ENCODE measurements at places on chromosomes 4 and X.
A peak's percentile ranks its signal among the peaks of the same experiment; 100 is the strongest.

DNA sequence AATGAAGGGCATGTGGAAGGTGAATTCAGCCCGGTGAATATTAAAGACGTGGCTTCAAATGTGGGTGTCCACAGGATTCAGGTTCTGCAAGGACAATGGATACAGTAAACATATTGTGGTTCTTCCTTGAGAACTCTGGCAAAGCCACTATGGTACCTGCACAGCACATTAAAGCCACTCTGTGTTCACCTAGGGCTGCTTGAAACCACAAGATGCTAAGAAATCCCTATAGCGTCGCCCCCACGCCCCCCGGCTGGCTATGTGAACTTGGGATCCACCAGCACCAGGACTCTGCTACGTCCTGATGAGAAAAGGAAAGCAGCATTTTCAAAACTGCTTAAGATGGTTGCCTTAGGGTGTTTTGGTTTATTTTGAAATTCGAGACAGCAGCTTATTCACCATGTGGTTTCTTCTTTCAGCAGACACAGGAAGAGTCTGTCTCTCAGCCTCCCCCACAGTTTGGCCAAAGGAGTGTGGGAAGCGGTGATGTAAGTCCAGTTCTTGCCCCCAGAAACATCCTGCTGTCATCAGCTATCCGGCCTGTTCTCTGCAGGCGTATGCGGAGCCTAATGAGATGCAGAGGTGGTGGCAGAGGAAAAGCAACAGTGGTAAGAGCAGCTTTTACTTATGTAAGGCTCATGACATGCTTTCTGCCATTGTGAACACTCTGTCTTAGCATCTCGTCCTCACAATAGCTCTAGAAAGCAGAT lies 111.5 kb downstream of the AFAP1 start:
- DNase-seq = peak; percentile 26

DNA sequence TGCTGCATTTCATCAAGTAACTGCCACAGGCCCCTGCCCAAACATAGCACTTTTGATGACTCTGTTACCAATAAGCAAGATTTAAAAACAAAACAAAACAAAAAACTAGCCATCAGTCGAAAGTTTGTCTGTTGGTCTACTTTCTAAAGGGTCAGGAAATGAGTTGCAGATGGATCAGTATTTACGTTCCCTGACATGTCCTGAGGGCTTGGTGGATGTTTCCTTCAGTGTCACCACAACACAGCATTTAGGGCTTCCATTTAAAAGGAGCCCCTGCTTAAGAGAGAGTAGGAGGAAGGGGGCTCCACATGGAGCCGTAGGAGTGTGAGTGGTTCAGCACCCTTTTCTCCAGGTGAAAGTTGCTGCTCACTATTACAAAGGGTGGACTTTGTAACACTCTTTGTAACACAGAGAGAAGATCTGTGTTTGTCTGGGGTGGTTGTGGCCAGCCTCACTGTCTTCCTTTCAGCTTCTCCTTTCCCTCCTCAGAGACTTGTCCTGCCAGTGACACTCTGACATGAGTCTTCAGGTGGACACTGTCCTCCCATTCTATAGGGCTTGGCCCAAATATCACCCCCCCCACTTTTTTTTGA lies 167.5 kb upstream of the PDE5A start:
- DNase-seq = no peak

- no peak for DNase-seq
Measured at GRCh38 chr4:184261246-184261645, 43.6 kb upstream of the ENPP6 start.

GRCh38 chrX:152600853-152601633 lies 36.7 kb upstream of the GABRQ start:
- DNase-seq = peak; percentile 13

DNA sequence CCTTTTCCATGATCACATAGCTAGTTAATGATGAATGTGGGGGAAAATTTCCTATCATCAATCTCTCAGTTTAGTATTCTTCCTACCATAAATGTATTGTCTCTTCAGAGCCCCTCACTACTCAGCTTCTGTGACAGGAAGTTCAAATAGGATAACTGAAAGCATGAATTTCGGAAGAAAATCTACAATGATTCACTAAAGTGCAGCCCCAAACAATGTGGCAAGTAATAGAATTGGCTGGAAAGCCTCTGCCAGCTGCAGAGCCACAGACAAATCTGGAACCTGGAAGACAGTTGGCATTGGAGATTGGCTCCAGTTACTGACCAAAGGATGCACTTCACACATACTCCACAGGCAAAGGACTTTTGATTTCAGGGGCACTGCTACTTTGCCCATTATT lies 35.2 kb downstream of the EGF start:
- DNase-seq = no peak

DNA sequence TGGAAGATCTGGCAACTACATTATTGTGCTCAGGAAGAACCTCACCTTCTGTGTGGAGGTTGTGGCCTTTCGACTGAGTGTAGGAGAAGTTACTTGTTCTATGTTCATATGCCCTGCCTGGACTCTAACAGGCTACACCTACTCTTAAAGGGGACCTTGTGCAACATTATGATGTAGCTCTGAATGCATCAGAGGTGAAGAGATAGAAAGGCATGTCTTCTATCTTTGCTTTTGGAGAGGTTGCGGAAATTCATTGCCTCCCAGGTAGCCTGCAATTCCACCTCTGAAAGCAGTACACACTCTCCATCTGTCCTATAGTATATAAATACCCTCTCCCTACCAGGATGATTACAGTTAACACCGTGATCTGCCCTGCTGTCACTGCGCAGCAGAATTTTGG lies 7.1 kb upstream of the SLAIN2 start:
- no peak for DNase-seq

GRCh38 chrX:30005813-30006212 lies 209.6 kb upstream of the MAGEB2 start:
- DNase-seq = no peak

DNA sequence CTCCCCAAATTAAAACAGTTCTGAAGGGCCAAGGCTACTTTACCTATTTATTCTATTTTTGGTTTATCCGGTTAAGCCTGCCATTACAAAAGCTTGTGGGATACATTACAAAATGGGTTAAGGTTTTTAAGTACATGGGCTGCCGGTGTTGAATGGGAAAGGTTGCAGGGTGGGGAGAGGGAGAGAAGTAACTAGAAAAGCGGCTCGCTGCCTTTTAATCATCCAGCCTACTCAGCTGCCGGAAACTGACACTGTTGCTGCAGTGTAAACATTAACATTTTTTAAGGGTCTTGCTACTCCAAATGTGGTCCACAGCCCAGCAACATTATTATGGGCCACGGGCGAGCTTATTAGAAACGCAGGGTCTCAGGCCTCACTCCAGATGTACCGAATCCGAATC lies 1.5 kb upstream of the IL1RAPL1 start:
- no peak for DNase-seq

Data from midbrain (tissue), 1 donor.